ENCODE measurements at places on chromosomes 3 and 15.

- DNase-seq, result peak; percentile 49
Measured at GRCh38 chr15:68553994-68554720, 24.6 kb upstream of the CORO2B start.

- no peak for DNase-seq
Measured at GRCh38 chr3:193871220-193871485, 264.8 kb upstream of the HES1 start.

GRCh38 chr3:124787476-124788195, 57.4 kb downstream of the UMPS start:
- no peak for DNase-seq

DNA sequence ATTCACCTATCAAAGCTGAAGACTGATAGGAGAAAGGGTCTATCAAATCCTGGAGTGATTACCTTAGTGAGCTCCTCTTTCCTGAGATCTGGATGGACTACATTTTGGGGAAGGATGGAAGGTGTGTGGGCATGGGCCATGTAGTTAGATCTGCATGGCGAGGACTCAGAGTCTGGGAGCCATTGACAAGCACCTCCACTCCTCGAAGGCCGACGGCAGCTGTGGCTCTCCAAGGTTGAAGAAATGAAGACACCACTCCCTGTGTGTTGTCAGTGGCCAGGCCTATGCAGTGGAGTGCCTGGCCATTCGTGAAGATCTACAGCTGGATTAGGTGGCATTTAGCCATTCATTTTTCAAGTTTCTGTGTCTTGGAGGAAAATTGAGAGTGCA, 509.2 kb downstream of the GABRG3 start:
- no peak for DNase-seq

DNA sequence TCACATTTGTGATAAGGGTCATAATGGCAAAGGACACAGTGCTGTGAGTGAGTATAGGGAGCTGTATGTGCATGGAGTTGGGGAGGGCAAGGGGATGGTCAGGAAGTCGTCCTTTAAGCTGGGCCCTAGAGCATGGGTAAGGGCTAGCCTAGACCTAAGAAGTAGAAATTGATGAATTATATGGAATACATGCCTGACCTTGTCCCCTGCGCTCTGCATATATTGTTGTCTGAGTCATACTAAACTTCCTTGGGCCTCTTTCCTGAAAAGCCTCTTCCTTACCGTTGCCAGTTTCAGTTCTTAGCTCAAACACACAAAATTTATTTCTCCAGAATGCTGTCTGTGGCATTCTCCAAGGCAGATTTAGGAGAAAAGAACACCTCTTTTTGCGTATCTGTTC, 4.6 kb downstream of the SNRK start:
- DNase-seq, result no peak

GRCh38 chr3:10249833-10250232, 1.6 kb downstream of the TATDN2 start:
- DNase-seq, result no peak

DNA sequence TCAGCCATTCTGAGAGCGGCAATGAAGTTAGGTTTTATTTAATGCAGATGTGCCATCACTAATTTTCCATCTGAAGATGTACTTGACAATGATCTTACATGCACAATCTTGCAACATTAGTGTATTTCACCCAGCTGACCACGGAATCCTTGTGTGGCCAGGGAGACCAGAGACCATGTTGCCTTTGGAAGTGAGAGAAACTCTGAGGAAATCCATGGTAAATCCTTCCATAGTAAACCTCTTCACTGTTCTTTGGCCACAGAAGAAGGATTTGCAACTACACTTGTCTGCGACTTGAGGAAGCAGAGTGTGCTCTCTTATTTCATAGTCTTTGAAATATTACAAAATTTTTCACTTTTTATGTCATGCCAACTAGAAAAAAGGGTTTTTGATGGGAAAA, 128.4 kb upstream of the IGSF10 start:
- DNase-seq, result no peak

DNA sequence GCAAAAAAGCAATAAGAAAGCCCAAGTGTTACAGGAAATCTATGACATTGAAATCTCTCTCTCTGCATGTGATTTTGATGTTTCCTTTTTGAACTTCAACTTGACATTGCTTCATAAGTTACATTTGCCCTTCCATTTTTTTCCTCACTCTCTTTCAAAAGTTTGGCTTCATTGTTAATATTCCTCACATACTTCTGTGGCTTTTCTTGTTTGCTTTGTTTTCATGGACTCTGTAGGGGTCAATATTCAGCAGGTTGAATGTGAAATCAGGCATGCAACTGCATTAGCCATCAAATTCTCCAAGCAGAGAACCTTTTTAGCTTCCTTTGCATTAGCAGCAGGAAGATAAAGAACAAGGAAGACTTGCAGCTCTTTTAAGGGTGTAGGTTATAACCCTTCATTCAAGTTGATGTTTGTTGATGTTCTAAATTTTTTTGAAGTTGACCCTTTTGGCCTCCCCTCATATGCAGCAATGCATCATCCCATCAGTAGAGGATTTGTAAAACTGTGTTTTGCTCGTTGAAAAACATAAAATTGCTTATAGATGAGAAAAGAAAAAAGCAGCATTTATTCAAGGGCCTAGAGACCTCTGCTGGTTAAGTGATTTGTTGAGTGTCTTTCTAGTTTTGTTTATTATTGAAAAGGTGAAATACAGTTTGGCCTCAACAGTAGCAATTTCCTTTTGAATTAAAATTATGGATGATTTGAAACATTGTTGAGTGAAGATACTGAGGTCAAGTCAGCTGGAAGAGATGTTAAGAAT, 211.4 kb downstream of the IL5RA start:
- no peak for DNase-seq

- no peak for DNase-seq
Measured at GRCh38 chr15:101502572-101503295, 13.2 kb upstream of the PCSK6 start.

DNA sequence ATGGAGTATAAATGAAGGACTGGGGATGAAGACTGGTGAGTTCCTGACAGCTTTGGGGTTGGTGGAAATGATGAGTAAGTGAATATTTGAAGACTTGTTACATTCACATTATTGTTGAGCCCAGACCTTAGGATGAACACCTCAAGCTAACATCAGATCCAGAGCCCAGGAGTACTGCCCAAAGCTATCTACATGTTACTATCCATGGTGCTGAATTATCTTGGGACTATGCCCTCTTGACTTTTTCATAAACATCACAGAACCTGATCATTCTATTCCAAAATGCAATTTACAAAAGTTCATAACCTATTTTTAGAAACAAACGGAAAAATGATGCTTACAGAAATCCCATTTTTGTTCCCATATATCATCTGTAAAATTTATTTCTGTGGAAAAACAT, 613.3 kb downstream of the TUSC7 start:
- no peak for DNase-seq

- peak; percentile 65 for DNase-seq
Measured at GRCh38 chr15:56919031-56919608, 676 bp downstream of the TCF12 start.

GRCh38 chr15:40097968-40098476, 10.7 kb downstream of the BMF start:
- DNase-seq, result no peak

GRCh38 chr15:49036650-49037545, 9.3 kb downstream of the SECISBP2L start:
- DNase-seq, result peak; percentile 21

DNA sequence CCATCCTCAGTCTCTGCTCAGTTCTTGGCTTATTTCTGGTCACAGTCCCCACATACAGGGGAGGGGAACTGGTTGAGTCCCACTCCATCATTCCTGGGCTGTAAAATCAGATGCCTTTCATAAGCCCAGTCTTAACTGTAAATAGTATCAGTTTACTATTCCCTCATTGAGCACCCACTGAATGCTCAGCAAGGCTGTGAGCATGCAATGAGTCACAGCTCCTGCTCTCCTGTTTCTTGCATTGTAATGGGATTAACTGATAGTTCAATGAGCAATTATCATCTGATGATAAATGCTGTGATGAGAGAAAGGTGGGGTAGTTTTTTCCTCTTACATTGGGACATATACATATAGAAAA, 113.6 kb upstream of the TPM1 start:
- no peak for DNase-seq

DNA sequence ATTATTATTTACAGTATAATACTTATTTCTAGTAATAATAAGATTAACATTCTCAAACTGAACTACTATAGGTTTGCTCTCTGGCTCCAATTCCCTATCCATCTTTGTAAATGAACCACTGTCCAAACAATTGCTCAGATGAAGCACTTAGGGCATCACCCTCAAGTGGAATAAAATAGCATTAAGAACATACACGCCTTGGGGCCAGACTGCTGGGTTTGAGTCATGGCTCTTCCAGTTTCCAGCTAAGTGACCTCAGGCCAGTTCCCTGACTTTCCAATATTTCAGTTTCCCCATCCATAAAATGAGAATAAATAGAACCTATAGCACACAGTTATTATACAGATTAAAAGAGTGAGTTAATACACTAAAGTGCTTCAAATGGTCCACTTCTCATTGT, 507.2 kb downstream of the MAGI1 start:
- no peak for DNase-seq

DNA sequence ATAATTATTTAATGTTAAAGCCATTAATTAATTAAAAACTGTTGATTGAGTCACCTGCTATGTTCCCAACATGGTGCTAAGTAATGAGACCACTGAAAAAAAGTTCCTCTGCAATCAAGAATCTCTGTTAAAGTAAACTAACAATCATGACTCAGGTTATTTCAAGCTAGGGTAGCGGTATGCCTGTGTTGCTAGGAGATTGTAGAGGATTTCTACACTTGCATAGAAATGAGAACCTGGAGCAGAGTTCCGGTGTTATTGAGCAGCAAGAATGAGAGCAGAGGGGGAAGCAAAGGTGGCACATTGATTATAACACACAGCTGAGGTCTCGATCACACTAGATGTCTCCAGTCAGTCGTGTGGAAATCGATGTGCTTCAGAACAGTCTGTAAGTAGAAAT, 41.4 kb downstream of the C3orf85 start:
- DNase-seq, result no peak

GRCh38 chr15:35312344-35312743, 227.2 kb upstream of the NANOGP8 start:
- no peak for DNase-seq

DNA sequence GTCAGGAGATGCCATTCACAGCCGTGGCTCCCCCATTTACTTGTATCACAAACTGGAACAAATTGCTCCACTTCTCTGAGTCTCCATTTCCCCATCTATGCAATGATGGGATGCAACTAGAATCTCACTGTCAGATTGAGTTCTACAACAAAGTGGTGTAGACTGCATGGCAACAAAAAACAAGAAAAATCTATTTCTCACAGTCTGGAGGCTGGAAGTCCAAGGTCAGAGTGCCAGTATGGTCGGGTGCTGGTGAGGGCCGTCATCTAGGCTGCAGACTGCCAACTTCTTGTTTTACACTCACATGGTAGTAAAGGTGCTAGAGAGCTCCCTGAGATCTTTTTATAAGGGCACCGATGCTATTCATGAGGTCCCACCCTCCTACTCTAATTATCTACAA, 158.4 kb upstream of the BCL6 start:
- DNase-seq, result no peak

GRCh38 chr3:178777718-178778411, 241.6 kb downstream of the KCNMB2 start:
- DNase-seq, result no peak

GRCh38 chr3:29382409-29382808, 101.5 kb downstream of the RBMS3 start:
- no peak for DNase-seq

GRCh38 chr3:40843851-40844548, 319.2 kb downstream of the ZNF621 start:
- no peak for DNase-seq

- no peak for DNase-seq
Measured at GRCh38 chr3:150222691-150223489, 185.2 kb upstream of the TSC22D2 start.

DNA sequence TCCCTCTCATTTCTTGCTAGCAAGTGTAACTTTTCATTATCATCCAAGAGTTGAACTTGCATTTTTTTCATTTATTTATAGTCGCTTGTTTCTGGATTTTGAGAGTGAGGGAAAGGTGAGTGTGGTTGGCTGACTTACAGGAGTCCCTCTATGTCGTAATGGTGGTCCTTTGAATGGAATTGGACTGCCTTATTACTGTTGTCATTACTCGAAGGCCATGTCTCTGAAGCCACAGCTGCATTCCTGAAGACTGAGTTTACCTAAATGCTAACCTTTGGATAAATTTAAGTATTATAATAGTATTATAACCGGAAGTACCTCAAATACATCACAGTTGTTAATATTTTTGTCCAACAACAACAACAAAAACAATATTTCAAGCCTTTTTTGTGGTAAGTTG, 488.9 kb downstream of the GABRG3 start:
- no peak for DNase-seq

- DNase-seq, result no peak
Measured at GRCh38 chr3:185646382-185647133, 60.5 kb downstream of the SENP2 start.

DNA sequence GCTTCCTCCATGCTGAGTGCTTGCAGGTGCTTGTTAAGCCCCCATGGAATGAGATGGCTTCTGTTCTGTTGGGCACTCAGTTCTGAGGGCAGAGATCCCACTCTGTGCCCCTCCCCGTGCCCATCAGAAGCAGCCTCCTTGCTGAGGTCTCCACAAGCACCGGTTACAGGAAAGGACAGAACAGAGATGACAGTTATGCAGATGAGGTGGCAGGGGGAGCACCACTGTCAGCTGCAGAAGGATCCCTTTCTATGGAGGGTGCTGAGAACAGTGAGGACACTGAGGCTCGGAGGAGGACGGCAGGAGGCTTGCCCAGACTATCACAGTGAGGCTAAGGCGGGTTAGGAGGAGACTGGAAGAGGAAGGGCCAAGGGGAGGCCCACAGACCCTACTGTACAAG, 12.4 kb downstream of the CACNA2D2 start:
- no peak for DNase-seq

DNA sequence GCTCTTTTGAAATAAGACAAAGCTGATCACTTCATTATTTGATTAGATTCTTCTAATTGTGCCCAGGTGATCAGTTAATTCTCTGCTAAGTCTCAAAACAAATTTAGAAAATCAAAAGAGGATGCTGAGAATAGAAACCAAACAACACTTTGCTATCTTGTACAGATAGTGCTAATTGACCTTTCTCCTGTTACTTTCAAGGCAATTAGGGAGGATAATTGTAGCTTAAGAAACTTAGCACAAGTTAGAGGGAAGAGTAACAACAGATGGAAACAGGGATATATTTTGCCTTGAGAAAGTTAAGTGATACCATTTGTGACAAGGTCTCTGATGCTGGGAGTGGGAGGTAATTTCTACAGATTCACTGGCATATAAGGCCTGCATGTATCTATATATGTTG, 344.8 kb upstream of the GRM7 start:
- no peak for DNase-seq

- DNase-seq, result no peak
Measured at GRCh38 chr3:64728994-64729393, 41.2 kb upstream of the ADAMTS9 start.

Data from CD4-positive, alpha-beta T cell treated with Interleukin-17A for 1 hour (primary cell).